Colonic mucosa (tissue), 4 donors: ENCODE measurements at places on chromosomes 6 and 20. TPM values are rescaled to one million over a fixed set of nuclear protein-coding genes. Genes with fewer than 3 reads are reported as not detected.

The IL17A gene
- total RNA-seq: not detected

- no peak for DNase-seq
These were observed 982 bp downstream of the DNAJC5 start for GRCh38 chr20:63895952-63896263.

DNA sequence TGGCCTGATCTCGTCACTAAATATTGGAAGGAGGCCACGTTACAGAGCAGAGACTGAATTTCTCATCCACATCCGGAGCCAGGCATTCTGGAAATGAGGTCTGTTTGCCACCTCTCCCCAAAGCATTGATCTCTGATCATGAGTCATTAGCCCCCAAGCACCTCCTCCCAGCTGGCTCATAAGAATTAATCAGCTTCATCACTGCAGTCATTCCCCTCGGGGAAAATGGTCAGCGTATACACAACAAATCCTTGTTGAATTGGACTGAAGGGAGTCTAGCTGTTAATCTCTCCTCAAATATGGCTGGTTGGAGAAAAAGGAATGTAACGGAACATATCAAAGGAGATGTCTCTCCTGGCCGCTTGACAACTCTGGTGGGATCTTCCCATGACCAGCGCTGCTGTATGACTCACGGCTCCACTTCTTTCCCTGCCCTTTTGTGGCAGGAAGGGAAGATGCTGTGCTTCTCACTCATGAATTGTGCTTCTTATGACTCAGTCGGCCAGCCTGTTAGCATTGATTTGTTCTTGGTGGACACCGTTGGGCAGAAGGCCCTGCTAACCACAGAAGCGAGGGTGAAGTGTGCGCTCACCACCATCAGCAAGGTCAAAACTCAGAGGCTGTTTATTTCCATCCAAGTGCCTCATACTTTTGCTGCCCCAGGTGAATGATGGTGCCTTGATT lies 76.7 kb downstream of the RNF182 start:
- no peak for DNase-seq

The LAMA4 gene
- total RNA-seq: 35.1 TPM

DNA sequence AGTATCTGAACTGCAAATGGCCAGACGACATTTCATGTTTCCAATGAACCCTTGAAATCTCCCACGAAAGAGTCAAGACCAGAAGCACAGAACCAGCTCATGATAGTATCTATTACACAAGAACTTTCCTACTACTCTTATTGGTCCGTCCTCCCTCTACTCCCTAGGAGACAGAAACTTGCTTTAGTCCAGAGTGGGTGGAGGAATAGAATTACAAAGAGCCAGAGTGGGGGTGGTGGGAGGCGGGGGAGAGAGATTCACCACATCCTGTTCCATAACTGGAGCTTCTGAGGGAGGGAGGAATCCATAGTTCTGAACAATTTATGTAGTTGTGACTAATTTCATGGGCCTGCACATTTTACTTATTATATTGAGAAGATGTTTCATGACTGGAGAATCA lies 18.5 kb upstream of the WFDC10A start:
- no peak for DNase-seq

- no peak for DNase-seq
These were observed 12.1 kb downstream of the RBM39 start for GRCh38 chr20:35729836-35730582.

GRCh38 chr6:111585974-111586315 lies 19.7 kb downstream of the TRAF3IP2 start:
- DNase-seq: no peak

- no peak for DNase-seq
These were observed 67.8 kb upstream of the EDN3 start for GRCh38 chr20:59232618-59233017.

- DNase-seq: no peak
These were observed 443.9 kb downstream of the CDKAL1 start for GRCh38 chr6:20978151-20978614.

- DNase-seq: no peak
These were observed 12.2 kb upstream of the PTGIS start for GRCh38 chr20:49579874-49580812.

The LAMA2 gene
- 7.5 TPM for total RNA-seq

The ZNF391 gene
- total RNA-seq: 0.96 TPM

GRCh38 chr20:54194724-54195438 lies 13.0 kb upstream of the PFDN4 start:
- no peak for DNase-seq

GRCh38 chr6:22899426-22899825 lies 330.1 kb downstream of the HDGFL1 start:
- DNase-seq: no peak

DNA sequence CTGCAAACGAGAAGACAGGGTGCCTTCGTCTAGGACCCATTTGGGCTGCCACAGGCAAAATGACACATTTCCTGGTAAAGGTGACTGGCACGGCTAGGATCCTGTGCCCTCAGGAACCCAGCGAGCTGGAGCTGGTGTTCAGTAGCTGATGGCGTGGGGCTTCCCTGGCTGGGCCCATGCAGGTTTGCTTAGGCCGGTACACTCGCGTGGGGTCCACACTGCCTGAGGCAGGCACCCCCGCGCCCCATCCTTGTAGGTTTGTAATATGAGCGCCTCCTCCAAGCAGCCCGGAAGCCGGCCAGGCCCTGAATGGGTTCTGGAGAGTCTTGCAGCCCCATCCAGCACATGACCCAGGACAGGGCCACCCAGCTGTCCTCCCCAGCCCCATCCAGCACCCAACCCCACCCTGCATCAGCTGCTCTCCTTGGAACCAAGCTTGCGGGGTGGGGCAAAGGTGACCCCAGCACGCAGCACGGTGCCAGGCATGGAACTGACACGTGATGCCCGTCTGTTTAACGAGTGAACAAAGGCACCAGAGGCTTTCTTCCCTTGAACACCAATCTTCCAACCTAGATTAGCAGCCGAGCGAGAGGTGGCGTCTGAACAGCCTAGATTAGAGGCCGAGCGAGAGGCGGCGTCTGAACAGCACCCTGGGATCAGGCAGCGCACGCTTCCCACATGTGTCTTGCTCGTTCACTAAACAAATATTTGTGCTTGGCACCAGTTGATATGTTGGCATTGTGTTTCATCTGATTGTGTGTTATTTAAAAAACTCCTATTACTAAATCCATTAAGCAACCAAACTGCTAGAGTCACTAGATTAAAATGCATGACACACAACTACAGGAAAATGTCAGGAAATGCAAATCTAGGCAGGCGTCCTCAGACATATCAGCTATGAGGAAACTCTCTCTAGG lies 112.1 kb downstream of the DLL1 start:
- DNase-seq: peak; percentile 41

The ZNF292 gene
- total RNA-seq: 30.6 TPM

DNA sequence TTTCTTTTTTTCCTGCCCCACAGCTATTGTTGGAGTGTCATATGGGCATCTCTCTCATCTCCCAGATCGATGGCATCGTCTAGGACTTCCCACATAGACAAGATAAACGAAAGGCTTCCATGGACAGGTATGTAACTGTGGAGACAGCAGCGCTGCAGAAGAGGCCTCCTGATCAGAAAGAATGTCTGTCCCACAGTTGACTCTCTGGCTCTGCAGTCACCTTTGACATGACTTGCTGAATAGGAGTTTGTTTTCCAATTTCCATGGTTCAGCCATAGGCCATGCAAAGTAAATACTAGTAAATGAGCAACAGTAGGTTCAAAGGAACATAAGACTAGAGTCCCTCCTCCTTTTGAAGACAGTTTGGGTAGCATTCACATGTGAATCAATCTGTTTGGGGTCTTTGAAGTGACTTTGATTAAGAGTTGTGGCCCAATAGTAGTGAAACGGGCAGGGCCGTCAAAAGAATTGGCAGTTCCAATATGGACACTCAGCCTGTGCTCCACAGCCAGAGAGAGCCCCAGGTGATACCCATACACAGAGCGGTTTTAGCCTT lies 134.7 kb upstream of the IFNGR1 start:
- no peak for DNase-seq

DNA sequence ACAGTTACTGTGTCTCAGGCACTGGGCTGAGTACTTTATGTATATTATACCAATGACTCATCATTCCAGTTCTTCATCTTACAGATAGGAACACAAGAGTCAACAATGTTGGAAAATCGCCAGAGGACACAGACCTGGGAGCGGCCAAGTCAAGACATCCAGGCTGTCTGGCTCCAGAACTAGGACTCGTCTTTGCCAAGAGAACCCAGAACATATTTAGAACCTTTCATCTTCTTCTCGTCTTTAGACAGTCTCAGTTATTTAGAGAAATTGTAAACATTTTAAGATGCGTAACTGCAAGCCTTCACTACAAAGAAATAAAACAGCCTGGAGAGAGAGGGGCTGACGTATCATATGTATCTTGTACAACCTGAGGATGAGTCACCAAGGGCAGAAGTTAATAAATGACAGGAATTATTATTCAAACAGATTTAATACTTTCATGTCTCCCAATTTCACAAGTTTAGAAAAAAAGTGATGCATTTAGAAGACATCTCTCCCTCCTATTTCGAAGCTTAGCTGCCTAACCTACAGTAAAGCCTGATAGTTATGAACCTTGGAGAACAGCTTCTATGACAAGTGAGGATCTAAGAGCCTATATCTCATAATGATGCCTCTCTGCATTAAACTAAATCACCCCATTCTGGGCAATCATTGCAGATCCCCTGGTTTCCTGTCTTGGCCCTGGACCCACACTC lies 43.4 kb downstream of the SLC22A3 start:
- peak; percentile 30 for DNase-seq

- DNase-seq: peak; percentile 38
These were observed 33.2 kb upstream of the NCOA3 start for GRCh38 chr20:47468290-47469050.

DNA sequence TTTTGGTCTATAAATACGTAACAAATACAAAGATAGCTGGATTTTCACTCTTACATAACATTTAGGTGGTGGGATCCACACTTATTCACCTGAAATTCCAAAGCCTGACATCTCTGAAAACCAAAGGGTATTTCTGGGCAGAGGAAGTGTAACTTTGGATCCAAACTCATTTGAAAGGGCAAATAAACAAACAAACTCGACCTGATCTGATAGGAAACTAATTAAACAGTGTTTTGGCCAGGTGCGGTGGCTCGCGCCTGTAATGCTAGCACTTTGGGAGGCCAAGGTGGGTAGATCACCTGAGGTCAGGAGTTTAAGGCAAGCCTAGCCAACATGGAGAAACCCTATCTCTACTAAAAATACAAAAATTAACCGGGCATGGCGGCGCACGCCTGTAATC lies 128.9 kb downstream of the ZMYND8 start:
- DNase-seq: no peak

- DNase-seq: no peak
These were observed 68.2 kb upstream of the FUCA2 start for GRCh38 chr6:143579703-143580102.

The TP53TG5 gene
- 0.40 TPM for total RNA-seq

DNA sequence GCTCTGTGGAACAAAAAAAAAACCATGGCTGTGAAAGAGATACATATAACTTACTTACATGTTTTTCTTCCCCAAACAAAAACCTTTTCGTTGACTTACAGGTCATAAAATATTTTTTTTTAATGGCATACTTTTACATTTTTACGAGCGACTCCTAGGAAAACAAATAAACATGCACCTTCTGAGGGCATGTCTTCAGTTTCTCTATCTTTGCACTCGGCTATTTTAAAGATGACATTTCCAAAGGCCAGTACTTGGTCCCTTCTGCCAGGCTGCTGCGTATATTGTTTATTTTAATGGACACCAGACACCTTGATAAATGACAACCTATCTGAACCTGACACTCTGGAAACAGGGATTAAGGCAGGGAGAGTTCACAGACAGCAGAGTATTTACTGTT lies 49.4 kb downstream of the PIGU start:
- DNase-seq: no peak

DNA sequence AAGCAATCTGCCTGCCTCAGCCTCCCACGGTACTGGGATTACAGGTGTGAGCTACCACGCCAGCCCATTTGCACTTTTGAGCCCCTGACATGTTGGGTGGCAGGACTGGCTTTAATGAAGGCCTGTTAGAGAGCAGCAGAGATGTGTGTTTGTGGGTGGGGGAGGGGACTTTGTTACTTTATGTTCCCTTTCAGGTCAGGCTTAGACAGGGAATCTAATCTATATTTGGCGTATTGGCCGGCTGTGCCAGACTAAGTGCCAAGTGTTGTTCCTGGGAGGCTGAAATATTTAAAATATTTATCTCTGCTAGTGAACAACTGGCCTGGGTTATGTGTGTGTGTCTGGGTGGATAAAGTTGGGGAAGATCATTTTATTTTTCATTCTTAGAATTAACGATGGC lies 6.1 kb downstream of the GMPR start:
- DNase-seq: no peak

DNA sequence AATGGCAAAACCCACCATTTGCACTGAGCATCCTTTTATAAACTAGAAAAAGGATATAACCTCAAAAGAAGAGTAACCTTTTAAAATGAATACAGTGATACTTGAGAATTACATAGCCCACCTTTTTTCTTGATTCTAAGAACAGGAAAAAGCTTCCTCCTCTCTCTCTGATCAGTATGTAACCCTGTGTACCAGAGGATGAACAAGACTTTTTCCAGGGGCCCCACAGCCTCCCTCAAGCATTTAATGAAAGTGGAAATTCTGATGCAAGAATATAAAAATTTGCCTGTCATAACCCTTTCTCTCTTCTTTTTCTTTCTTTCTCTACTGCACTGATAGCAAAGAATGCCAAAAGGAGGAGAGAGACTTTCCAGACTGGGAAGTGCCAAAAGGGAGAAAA lies 64.2 kb upstream of the BTN3A2 start:
- no peak for DNase-seq

DNA sequence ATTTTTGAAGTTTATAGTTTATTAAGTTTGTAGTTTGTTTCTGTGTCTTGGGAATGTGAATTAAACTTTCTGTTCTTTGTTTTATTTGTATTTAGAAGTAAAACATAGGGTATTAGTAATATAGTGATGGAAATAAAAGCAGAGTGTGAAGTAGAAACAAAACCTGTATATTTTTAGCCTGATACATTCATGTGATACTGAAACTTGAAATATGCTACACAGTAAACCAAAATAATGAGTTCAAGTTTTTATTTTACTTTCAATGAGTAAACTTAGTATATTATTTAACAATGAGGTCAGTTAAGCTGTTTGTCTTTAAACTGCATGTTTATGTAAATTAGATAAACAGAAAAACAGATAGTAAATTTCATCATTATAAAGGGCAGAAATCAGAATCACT lies 1592.6 kb downstream of the GRIK2 start:
- no peak for DNase-seq

DNA sequence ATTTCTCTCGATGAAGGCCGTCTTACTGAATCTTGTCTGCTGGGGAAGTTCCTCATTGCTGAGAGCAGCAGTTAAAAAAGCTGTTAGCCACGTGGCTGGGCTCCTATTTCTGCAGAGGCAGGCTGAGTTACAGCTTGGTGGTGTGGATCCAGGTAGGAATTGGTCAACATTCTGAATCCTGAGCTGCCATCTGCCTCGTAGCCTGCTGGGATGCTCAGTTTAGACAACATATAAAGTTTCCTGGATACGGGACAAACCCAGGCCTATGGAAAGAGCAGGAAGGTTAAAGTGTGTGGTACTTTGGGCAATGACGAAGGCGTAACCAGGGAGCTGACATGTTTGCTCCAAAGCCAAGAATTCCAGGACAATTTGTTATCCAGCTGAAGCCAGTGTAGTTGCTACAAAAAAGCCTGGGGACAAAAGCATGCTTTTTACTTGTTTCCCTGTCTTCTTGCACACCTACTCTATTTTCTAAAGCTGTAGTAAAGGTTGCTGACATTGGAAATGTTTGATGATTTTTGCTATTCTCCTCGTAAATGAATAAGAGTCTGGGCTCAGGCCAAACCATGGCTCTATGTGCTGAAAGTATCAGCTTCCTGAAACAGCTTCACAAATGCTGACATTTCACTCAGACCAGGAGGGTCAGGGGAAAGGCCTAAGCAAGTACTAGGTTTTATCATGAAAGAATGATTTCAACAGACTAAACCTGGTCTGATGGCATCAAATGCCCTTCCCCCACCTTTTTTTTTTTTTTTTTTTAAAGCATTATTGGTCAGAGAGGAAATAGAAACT lies 12.4 kb upstream of the MYLK2 start:
- no peak for DNase-seq
